ENCODE measurements at places on chromosomes 4 and X.
A peak's percentile ranks its signal among the peaks of the same experiment; 100 is the strongest.

DNA sequence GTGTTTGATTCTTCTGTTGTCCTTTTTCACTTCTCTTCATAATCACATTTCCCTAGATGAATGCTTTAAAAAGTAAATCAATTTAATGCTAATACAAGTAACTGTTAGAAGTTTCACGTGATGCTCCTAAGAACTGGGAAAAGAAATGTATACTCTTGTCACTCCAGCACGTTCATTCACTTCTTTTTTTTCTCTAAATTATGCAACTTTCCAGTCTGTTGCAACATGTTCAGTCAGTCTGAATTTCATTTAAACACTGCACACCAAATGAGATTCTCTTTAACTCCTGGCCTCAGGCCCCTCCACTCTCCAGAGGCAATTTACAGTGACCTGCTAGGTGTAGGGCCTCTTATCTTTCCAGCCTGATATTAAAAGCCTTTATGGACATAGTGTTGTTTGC, 321.9 kb downstream of the HS3ST1 start:
- no peak for DNase-seq

- DNase-seq, result peak; percentile 43
Observed at GRCh38 chrX:17635231-17635630, 102.1 kb upstream of the SCML1 start.

DNA sequence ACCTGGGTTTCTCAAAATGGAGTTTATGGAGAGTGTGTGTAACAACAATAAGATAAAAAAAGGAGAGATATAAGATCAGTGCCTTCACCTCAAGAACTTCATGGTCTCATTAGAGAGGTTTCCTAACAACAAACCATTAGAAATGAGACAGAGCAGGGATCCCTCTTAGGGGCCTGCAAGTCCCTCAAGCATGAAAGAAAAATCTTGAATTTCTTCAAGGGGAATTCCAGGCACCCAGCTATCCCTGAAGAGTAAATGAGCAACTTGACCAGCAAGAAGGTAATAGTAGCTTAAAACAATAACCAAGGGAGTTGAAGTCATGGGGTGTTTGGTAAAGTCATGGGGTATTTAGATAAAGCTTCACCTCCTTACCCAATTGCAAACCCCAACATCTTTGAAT, 49.7 kb upstream of the TLR3 start:
- DNase-seq, result no peak

GRCh38 chr4:73707269-73707875, 33.0 kb upstream of the CXCL8 start:
- DNase-seq, result no peak

DNA sequence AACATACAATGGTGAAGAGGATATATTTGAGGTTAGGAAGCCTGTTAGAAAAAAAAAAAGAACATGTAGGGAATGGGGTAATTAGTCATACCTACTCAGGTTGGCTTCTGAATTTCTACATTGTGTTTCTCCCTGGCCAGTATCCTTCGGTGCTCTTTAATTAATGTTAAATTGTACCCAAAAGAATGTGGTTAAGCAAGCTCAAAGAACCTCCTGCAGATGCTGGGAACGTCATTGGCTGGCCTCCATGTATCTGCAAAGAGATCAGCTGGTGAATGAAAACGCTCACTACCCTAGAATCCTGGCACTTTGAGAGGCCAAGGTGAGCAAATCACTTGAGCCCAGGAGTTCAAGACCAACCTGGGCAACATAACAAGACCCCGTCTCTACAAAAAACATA, 942.3 kb upstream of the PRKX start:
- DNase-seq, result no peak

All from fibroblast of skin of back (primary cell).